ENCODE measurements at places on chromosomes 16 and 17. TPM values are rescaled to one million over a fixed set of nuclear protein-coding genes. Genes with fewer than 3 reads are reported as not detected.

Gene CPHXL2
- total RNA-seq, result not detected

DNA sequence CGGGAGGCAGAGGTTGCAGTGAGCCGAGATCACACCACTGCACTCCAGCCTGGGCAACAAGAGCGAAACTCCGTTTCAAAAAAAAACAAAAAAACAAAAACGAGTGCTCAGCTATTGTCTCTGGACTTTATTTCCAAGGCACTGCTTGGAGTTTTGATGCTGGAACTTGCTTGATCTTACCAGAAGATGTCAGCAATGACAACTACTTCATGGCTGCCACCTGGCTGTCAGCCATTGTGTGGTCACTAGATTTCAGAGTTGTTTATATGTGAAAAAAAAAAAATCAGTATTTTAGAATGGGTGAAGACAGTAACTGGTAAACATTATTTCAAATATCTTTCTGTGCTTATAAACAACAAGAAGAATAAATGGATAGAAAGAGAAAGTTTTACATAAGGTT is 26.3 kb upstream of the OR4D1 start:
- DNase-seq, result peak; percentile 8
- H3K27ac ChIP-seq, result no peak overlapping the region
- peaks cover 16% of the 10 kb centered on the region for H3K27me3 ChIP-seq
- H3K4me3 ChIP-seq, result no peak overlapping the region

GRCh38 chr17:56913353-56913866 is 439 bp downstream of the TRIM25 start:
- peak overlapping the region; percentile 92 for H3K4me3 ChIP-seq
- H3K27ac ChIP-seq, result peak overlapping the region; percentile 95
- DNase-seq, result no peak
- peaks cover 70% of the 10 kb centered on the region for H3K4me1 ChIP-seq
- H3K36me3 ChIP-seq, result peaks cover 50% of the 10 kb centered on the region

Gene NEUROD2
- not detected for total RNA-seq

Gene CES5A
- total RNA-seq, result not detected

DNA sequence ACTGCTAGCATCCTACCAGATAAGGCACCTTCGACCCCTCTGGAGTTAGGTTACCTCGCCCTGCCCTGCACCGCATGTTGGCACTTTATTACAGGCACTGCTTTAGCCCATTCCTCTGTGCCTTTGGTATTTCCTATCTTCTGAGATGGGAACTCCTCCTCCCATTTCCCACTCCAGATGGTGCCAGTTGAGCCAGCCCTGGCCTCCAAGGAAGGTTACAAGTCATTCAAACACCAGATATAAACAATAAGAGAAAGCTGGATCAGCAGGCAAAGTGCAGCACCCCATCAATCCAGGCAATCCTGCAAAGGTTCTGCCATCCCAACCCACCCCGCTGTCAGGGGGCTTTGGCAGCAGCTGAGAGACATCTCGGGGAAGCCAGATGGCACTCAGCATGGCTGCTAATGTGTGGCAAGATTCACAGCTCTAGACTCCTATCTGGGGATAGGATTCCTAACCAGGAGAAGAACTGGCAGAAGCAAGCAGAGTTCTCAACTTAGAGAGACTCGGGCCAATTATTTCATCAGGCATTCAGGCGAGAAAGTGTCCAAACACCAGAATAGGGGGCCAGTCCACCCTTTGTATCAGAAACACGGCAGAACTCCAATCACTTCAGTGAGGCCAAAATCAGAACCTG is 113.0 kb downstream of the COPRS start:
- DNase-seq, result no peak
- H3K27ac ChIP-seq, result no peak overlapping the region
- no peaks in the 10 kb centered on the region for H3K36me3 ChIP-seq
- H3K27me3 ChIP-seq, result peaks cover 26% of the 10 kb centered on the region

DNA sequence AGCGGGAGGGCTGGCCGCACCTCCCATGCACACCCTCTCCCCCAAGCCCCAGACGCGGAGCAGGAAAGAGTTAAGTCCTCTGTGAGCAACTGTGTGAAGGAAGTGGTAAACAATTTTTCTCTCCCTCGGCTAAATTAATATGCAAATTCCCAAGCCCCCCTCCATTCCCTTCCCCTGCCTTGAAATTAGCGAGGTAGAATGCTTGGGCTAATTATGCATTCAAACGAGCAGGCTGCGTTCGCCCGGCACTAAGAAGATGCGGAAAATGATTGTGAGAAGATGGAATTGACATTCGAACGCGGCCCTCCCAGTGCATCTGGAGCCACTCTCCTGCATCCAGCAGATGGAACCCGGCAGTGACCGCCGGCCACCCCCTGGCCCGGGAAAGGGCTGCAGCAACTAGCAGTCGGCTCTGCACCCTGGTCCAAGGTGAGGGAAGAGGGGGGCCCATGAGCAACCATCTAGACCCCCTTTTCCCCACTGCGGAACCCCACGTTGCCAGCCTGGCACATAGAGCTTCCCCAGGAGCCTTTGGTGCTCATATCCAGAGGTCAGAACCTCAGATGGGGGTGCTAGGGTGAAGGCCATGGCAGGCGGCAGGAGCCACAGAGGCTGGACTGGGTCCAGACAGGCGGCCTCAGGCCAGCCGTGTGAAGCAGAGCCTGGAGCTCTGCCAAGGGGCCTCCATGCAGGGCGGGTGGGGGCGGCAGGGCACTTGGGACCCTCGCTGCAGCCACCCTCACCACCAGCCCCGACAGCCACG is 49.1 kb upstream of the ACSF3 start:
- no peak overlapping the region for H3K4me3 ChIP-seq
- H3K27me3 ChIP-seq, result no peaks in the 10 kb centered on the region
- DNase-seq, result no peak
- H3K4me1 ChIP-seq, result no peaks in the 10 kb centered on the region
